ENCODE measurements at places on chromosomes 3 and 15. TPM values are rescaled to one million over a fixed set of nuclear protein-coding genes. Genes with fewer than 3 reads are reported as not detected.

FOXL2 gene
- total RNA-seq, result not detected

DNA sequence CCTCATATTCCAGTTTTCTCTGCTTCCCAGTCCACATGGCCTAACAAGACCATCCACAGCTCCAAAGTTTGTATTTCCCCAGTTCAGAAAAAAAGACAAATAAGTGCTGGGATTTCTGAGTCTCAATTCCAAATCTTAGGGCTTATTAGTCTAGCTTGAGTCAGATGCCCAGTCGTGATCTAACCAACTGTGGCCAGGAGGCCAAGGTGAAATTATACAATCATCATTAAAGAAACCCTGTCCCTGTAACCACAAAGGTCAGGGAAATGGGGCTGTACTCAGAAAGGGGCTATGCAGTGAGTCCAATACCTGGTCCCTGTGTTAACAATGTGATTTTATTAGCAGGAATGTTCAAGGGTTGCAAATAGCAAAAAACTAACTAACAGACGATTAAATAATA, 40.5 kb upstream of the MITF start:
- DNase-seq, result no peak
- H3K27me3 ChIP-seq, result no peaks in the 10 kb centered on the region
- no peak overlapping the region for H3K4me3 ChIP-seq
- H3K4me1 ChIP-seq, result peaks cover 11% of the 10 kb centered on the region

PRTG gene
- total RNA-seq, result 1.4 TPM

DNA sequence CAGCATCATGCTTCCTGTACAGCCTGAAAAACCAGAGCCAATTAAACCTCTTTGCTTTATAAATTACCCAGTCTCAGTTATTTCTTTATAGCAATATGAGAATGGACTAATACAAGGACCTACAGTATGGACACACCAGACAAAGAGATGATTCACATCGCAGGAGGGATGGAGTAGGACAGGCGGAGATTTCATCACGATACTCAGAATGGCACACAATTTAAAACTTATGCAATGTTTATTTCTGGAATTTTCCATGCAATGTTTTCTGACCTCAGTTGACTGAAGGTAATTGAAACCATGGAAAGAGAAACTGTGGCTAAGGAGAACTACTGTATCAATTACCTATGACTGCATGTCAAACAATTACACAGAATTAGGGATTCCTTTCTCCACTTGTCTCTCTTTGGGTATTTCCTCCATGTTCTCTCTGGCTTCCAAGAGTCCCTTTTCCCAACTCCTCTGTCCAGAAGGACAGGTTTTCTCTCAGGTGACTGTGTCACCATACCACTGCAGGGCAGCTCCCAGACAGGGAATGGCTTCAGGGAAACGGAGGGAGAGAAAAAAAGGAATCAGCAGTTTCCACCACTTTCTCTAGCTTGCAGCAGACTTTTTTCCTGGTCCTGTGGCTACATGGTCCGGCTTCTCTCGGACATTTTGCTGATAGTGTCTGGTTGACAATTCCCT, 3.0 kb upstream of the ANO10 start:
- DNase-seq, result no peak
- H3K4me3 ChIP-seq, result no peak overlapping the region
- no peaks in the 10 kb centered on the region for H3K36me3 ChIP-seq
- no peaks in the 10 kb centered on the region for H3K27me3 ChIP-seq
- no peak overlapping the region for H3K27ac ChIP-seq

GRCh38 chr15:70016511-70016994, 81.2 kb downstream of the TLE3 start:
- peaks cover 18% of the 10 kb centered on the region for H3K27me3 ChIP-seq
- no peak overlapping the region for H3K27ac ChIP-seq

GRCh38 chr3:33883951-33884561, 85.6 kb downstream of the PDCD6IP start:
- DNase-seq, result peak; percentile 24
- no peak overlapping the region for H3K27ac ChIP-seq
- no peaks in the 10 kb centered on the region for H3K27me3 ChIP-seq
- H3K36me3 ChIP-seq, result no peaks in the 10 kb centered on the region

WDR93 gene
- 0.22 TPM for total RNA-seq

DNA sequence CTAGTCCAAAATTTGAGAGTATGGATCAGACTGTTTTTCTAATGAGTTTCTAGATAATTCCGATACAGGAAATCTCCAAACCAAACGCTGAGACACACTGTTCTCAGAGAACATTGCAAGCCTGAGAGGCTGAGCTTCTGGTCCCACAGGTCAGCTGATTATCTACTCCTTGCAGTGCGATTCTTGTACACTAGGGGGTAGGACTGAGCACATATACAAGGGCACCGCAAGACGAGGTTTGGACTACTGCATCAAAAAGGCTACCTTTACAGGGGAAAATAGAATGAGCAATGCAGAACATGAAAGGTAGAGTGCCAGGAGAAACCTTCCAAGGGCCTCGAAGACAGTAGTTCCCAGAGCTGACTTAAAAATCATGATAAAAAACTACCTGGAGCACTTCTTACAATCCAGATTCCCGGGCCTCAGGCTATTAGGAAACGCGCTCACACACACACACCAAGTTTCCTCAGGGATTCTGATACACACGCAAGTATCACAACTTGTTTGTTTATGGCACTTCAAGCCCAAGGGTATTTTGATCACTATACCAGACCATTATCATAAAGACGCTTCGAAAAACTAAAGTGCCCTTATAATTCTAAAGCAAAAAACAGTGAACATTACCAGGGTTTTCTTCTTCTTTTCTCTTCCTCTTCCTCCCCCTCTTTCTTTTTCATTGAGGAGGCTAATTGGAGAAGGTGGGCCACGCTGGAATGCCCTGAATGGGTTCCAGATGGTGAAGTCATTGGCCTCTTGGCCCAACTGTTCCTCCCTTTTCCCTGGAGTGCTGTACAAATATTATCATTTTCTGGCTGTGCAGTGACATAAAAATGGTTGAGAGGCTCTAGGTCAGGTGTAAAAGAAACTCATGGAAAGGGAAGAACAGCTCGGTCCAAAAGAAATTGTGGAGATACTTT, 61.8 kb downstream of the SLC12A8 start:
- no peaks in the 10 kb centered on the region for H3K36me3 ChIP-seq
- no peaks in the 10 kb centered on the region for H3K27me3 ChIP-seq
- H3K4me1 ChIP-seq, result no peaks in the 10 kb centered on the region
- peak; percentile 71 for DNase-seq
- H3K4me3 ChIP-seq, result no peak overlapping the region

SEMA5B gene
- not detected for total RNA-seq

- no peaks in the 10 kb centered on the region for H3K27me3 ChIP-seq
- H3K4me1 ChIP-seq, result no peaks in the 10 kb centered on the region
- no peak for DNase-seq
- H3K27ac ChIP-seq, result no peak overlapping the region
Observed at GRCh38 chr3:129371041-129371826, 57.2 kb downstream of the EFCAB12 start.

- peaks cover 27% of the 10 kb centered on the region for H3K4me1 ChIP-seq
- H3K27ac ChIP-seq, result no peak overlapping the region
- no peak overlapping the region for H3K4me3 ChIP-seq
- H3K27me3 ChIP-seq, result no peaks in the 10 kb centered on the region
Observed at GRCh38 chr3:71421475-71421819, 162.1 kb downstream of the FOXP1 start.

CACNA2D2 gene
- total RNA-seq, result 0.44 TPM

GRCh38 chr15:43218908-43219706, 1.7 kb downstream of the EPB42 start:
- no peaks in the 10 kb centered on the region for H3K27me3 ChIP-seq
- peak; percentile 13 for DNase-seq
- no peak overlapping the region for H3K4me3 ChIP-seq
- no peak overlapping the region for H3K27ac ChIP-seq
- no peaks in the 10 kb centered on the region for H3K36me3 ChIP-seq

DNA sequence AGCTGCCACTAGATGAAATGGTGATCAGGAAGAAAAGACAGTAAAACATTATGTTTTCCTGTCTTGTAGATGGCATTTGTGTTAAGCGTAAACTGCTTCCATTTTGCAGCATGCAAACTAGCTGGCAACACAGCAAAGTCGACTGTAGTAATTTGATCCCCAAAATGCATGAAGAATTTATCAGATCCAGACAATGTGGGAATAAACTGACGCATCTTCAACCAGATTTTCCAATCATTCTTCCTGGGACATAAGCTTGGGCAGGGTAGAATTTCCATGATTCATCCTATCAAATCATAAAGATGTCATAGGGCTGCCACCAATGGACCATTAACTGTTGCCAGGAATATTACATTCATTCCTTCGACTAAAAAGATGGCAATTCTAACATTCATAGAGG, 260.3 kb downstream of the ERC2 start:
- no peaks in the 10 kb centered on the region for H3K27me3 ChIP-seq
- no peaks in the 10 kb centered on the region for H3K4me1 ChIP-seq
- no peak overlapping the region for H3K4me3 ChIP-seq
- DNase-seq, result no peak

DNA sequence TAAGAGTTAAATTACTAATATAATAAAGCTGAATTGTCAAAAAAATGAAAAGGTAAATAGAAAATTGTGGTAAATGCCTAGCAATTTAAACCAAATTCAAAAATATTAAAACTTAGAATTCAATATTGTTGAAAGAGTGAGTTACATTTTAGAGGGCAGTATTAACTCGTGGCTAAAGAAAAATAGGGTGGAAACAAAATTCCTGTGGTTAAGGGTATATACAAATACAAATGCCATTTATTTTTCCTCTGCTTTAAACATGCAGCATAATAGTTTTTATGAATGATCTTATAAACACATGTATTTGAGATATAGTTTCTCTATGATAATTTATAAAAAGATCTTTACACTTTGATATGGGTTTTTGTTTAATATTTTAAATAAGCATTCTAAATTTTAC, 79.0 kb downstream of the NEDD4 start:
- H3K4me3 ChIP-seq, result no peak overlapping the region
- H3K36me3 ChIP-seq, result no peaks in the 10 kb centered on the region
- no peaks in the 10 kb centered on the region for H3K27me3 ChIP-seq
- H3K27ac ChIP-seq, result no peak overlapping the region
- DNase-seq, result no peak

- no peaks in the 10 kb centered on the region for H3K36me3 ChIP-seq
- peaks cover 17% of the 10 kb centered on the region for H3K4me1 ChIP-seq
- H3K27ac ChIP-seq, result no peak overlapping the region
- no peak overlapping the region for H3K4me3 ChIP-seq
Observed at GRCh38 chr3:125075738-125076137, 19.9 kb upstream of the HEG1 start.

GRCh38 chr3:40827942-40828688, 303.4 kb downstream of the ZNF621 start:
- no peaks in the 10 kb centered on the region for H3K27me3 ChIP-seq
- peaks cover 7% of the 10 kb centered on the region for H3K4me1 ChIP-seq
- no peak overlapping the region for H3K4me3 ChIP-seq
- DNase-seq, result peak; percentile 41

GRCh38 chr15:55434989-55435825, 26.9 kb downstream of the PIERCE2 start:
- no peaks in the 10 kb centered on the region for H3K27me3 ChIP-seq
- H3K4me3 ChIP-seq, result no peak overlapping the region
- DNase-seq, result peak; percentile 68
- H3K36me3 ChIP-seq, result no peaks in the 10 kb centered on the region
- H3K27ac ChIP-seq, result no peak overlapping the region

GRCh38 chr3:2568929-2569328, 470.3 kb downstream of the CNTN4 start:
- H3K4me1 ChIP-seq, result no peaks in the 10 kb centered on the region
- DNase-seq, result no peak
- H3K36me3 ChIP-seq, result no peaks in the 10 kb centered on the region
- no peaks in the 10 kb centered on the region for H3K27me3 ChIP-seq
- H3K27ac ChIP-seq, result no peak overlapping the region

DNA sequence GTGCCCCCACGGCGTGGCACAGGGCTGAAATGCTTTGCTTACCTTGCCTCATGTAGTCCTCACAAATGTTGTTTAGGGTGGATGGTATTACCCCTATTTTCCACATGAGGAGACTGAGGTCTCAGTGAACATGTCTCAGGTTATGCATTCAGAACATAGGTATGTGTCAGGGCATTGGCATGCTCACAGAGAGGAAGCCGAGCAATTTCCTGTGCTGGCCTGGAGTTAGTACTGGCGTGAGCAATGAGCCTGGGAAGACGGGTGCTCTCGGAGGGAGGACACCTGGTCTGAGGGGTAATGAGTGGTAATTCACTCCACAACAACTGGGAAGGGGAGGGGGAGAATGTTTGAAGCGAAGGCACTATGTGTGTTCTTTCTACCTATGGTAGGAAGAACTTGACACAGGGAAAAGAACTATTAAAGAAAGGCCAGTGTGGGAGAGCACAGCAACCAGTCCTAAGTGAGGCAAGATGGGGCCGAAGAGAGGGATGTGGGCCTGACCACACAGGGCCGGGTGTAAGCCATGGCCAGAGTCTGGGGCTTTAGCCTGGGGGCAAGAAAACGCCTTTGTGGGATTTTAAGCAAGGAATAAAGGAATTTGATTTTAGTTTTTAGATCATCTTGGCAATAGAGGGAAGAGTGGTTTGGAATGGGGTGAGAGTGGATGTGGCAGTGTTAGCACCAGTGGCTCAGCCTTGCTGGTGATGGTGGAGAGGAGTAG, 4.9 kb upstream of the FAM131A start:
- peaks cover 58% of the 10 kb centered on the region for H3K36me3 ChIP-seq
- peaks cover 61% of the 10 kb centered on the region for H3K4me1 ChIP-seq
- peak; percentile 94 for DNase-seq
- peak overlapping the region; percentile 95 for H3K27ac ChIP-seq
- H3K4me3 ChIP-seq, result no peak overlapping the region
- H3K27me3 ChIP-seq, result no peaks in the 10 kb centered on the region

Data from PC-3 (cell line).